ENCODE measurements at places on chromosomes 6 and 20.

DNA sequence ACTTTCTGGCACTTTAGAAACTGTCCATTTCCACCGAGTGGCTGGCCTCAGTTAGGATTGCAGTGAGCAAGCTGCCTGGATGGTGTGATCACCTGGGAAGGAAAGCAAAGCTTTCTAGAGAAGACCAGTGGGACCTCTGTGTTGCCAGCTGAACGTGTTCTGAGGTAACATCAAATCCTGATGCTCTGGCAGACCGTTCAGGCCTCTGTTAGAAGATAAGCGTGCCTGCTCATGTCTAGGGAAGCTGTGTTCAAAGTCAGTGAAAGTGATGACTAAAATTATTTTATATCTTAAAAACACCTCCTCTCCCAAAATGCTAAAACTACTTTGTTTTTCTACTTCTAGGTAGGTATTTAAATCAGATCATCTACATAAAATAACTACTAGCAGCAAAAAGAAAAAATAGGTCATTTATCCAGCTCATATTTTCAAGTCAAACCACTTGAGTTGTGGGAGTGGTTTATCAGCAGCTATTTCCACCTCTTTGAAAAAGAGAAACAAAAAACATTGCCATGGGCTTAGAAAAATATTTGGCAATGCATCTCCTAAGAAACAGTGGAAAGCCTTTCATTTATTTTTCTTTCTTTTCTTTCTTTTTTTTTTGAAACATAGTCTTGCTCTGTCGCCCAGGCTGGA, 54.8 kb downstream of the CEP43 start:
- no peak for DNase-seq

DNA sequence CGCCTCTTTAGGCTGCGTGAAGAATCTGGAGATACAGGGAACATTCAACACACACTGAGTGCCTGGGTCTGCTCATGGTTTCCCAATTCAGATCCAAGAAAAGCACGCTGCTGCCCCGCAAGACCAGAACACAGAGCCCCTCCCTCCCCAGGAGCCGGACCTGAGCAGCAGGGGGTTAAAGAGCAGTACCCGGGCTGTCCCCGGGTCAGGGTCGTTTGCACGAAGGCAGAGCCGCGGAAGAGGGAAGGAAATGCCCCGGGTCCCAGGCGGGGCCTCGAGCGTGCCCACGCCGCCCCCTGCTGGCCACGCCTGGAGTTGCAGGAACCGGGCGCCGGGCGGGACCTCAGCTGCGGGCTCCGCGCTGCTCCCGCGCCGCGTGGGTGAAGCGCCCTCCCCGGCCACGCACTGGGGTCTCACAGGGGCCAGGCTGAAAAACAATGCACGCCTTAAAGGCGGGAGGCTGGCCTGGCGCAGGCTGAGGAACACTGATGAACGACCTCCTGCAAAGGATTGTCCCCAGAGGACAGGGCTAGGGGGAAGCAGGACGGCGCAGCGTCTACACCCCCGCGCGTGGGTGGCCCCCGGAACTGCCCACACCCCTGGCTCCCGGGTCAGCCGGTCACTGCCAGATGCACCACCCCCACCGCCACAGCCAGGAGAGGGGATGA, 48.9 kb downstream of the ANKRD60 start:
- DNase-seq = peak; percentile 77

GRCh38 chr6:156912431-156912830, 135.3 kb downstream of the ARID1B start:
- DNase-seq = no peak

- DNase-seq = no peak
These were observed 3.3 kb upstream of the PRDM1 start for GRCh38 chr6:106082735-106083398.

DNA sequence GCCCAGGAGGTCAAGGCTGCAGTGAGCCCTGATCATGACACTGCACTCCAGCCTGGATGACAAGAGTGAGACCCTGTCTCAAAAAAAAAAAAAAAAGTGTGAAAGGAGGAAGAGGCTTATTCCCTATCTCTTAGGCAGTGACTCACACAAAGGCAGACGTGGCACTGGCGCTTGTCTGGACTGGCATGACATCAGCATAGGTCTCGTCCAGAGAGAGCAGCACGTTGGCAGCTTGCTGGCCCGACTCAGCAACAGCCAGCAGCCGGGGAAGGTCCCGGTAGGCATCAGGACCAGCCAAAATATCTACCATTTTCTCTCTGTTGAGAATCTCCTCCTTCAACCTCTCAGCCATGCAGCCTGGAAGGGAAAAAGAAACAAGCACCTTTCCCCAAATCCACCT, 14.1 kb downstream of the CDK5RAP1 start:
- DNase-seq = peak; percentile 73

GRCh38 chr20:11186301-11187008, 512.7 kb upstream of the JAG1 start:
- DNase-seq = no peak

- no peak for DNase-seq
These were observed 177.5 kb upstream of the CST7 start for GRCh38 chr20:24771542-24772061.
